ENCODE measurements at places on chromosomes 5 and 9.

GRCh38 chr9:16912197-16912596, 41.7 kb upstream of the BNC2 start:
- no peak for DNase-seq

DNA sequence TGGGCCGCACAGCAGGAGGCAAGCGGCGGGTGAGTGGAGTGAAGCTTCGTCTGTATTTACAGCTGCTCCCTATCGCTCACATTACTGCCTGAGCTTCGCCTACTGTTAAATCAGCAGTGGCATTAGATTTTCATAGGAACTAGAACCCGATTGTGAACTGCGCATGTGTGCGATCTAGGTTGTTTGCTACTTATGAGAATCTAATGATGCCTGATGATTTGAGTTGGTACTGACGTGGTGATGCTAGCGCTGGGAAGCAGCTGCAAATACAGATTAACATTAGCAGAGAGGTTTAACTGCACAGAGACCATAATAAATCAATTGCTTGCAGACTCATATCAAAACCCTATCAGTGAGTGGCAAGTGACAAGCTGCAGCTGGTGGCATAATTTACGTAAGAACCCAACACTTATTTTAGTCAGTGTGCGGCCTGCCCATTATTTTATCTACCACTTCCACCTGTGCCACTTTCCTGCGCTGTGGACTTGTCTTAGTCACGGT, 133.4 kb upstream of the CDH9 start:
- DNase-seq: no peak

- DNase-seq: no peak
Observed at GRCh38 chr9:35840881-35841644, 12.0 kb downstream of the TMEM8B start.

- DNase-seq: no peak
Observed at GRCh38 chr5:131991593-131992324, 19.7 kb downstream of the ACSL6 start.

GRCh38 chr9:77747163-77747562, 99.0 kb upstream of the GNA14 start:
- no peak for DNase-seq

DNA sequence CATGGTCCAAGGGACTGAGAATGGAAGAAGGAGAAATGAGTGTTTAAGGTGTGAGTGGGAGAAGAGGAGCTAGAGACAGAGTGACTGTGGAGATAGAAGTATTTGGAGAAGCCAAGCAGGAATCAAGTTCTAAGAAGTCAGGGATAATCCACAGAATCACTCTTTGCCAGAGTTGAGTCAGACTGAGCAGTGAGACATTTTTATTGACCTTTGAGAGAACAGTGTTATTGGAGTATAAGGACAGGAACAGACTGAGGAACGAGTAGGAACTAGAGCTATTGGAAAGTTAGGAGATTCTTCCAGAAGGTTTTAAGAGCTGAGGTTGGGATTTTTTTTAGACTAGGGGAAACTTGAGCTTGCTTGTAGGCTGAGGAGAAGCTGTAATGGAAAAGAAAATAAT, 37.2 kb downstream of the RCL1 start:
- no peak for DNase-seq

DNA sequence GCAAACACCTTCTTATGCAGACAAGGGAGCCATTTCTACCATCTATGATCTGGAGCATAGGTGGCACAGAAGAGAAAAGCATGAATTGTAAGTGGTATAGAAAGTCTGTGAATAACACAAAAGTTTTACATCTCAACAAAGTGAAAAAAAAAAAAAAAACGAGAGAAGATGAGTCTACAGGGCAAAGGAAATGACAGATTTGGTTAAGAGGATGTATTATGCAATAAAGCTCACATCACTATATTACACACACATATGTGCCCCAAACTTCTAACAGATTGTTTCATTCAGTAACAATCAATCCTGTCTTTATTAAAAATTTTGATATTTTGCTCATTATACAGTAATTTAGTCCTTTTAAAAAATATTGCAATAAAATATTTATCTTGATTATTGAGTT, 49.8 kb downstream of the CERT1 start:
- no peak for DNase-seq
